ENCODE measurements at places on chromosomes 2 and 18. TPM values are rescaled to one million over a fixed set of nuclear protein-coding genes. Genes with fewer than 3 reads are reported as not detected.

Gene FEV
- not detected for total RNA-seq

Gene EPB41L3
- 10.1 TPM for total RNA-seq

Gene SLC14A1
- total RNA-seq = 27.6 TPM

Gene EVX2
- total RNA-seq = under 0.01 TPM

Gene ELOA2
- not detected for total RNA-seq

Gene LAMA3
- total RNA-seq = 19.1 TPM

Gene SLC38A11
- total RNA-seq = 0.55 TPM

Gene TCF23
- not detected for total RNA-seq

Gene HTR2B
- 6.0 TPM for total RNA-seq

Gene HOXD4
- 0.18 TPM for total RNA-seq

Gene MAT2A
- 84.9 TPM for total RNA-seq

Gene RSAD2
- 0.55 TPM for total RNA-seq

Gene XIRP2
- total RNA-seq = not detected

Gene PSTPIP2
- 5.7 TPM for total RNA-seq

Gene FSHR
- not detected for total RNA-seq

Gene GRB14
- total RNA-seq = 0.71 TPM

Gene CWC22
- total RNA-seq = 15.8 TPM

Gene EPB41L5
- total RNA-seq = 13.7 TPM

Gene B4GALT6
- total RNA-seq = 2.5 TPM

Gene MBD5
- 19.3 TPM for total RNA-seq

Gene TCF4
- total RNA-seq = 63.3 TPM

Gene NCOA1
- 11.9 TPM for total RNA-seq

Gene NT5DC4
- total RNA-seq = not detected

Data from smooth muscle cell of bladder (primary cell).